ENCODE measurements at places on chromosomes 3 and 15.

- no peak for DNase-seq
Observed at GRCh38 chr15:69075440-69075839, 60.9 kb downstream of the NOX5 start.

GRCh38 chr3:18247139-18247695 is 177.9 kb downstream of the SATB1 start:
- no peak for DNase-seq

DNA sequence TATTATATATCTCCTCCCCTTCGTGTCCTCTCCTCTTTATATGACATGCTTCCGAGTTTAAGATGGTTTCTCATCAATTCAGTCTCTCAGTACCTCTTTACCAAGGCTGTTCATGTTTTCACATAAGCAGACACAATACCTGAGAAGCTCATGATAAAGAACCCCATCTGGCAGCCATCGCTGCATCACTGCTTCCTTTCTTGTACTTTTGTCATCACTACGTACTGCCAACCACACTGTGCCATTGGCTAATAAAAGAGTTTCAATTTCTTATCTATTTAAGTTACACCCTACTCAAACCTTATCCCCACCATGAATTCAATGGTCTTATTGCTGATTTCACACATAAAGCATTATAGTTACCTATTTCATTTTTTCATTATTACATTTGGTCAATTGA is 484.7 kb upstream of the CNTN4 start:
- DNase-seq: no peak

DNA sequence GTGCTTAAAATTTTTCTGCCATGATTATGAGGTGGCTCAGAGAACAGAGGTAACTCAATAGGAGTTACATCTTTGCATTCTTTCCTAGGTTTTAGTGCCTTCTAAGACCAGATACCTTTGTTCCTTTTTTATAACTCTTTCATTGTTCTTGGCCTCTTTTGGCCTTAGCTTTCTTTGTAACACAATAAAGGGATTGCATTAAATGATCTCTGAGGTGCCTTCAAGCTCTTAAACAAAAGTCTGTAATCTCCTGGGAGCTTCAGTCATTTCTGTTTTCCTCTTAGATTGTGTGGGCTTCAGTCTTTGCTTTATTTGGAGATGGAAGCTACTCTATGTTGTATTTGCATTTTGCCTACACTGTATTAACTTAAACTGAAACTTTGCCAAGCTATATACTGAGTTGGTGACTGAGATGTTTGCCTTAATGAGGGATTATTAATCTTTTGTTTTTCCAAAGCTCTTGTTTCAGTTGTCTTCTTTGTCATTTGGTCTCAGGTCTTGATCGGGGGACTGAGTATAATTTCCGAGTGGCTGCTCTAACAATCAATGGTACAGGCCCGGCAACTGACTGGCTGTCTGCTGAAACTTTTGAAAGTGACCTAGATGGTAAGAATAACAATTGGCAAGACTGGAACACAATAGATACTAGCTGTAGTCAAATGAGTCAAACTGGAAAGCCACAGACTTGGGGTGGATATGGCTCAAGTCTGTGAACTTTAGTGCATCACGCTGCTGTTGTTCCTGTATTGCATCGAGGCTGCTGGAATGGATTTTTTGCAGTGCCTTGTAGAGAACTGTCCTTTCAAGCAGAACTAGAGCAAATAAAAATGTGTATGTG is 110.3 kb downstream of the HCN4 start:
- no peak for DNase-seq

- no peak for DNase-seq
Observed at GRCh38 chr3:71029770-71030169, 553.8 kb downstream of the FOXP1 start.

DNA sequence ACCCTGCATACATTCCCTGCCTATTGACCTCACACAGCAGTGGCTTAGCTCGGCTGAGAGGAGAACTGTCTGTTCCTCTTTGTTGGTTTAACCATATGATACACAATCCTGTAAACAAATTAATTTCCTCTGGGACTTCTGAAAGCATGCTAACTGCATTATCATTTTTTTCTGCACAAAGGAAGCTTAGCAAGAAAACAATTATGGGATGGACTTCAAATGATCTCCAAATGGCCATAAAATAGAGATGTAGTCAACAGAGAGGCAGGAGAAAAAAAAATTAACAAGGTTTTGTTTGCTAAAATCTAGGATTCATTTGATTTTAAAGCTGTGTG is 14.4 kb upstream of the TMC3 start:
- no peak for DNase-seq

DNA sequence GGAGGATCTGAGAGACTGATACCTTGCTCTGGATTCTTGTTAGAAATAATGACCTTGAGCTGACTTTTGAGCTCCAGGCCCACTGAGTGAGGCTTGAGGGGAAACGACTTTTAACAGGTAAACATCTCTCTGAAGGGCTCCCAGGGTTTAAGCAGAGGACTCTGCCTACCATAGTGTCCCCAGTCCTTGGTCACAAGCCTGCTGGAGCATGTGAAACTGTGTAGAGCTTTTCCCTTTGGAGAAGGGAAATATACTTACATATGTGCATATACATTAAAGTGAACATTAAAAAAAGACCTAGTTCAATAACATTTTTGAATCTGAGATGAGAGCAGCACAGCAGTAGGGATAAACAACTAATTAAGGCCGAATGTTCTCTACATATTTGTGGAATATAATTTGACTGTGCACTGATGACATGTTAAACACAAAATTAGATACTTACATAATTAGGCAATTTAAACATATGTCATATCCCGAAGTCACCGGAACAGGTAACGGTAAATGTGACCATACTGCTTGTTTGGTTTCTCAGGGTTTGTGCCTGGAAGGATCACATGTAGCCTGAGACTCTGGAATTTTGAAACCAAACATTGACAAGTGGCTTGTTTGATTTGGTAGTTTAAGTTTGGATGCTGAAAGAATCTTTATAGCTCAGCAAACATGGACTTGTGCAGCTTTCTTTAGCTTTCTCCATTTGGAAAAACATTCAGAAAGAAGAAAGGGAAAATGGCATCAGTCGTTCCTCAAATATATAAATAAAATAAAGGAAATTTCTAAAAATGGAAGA is 266.1 kb upstream of the C2CD4B start:
- DNase-seq: no peak

DNA sequence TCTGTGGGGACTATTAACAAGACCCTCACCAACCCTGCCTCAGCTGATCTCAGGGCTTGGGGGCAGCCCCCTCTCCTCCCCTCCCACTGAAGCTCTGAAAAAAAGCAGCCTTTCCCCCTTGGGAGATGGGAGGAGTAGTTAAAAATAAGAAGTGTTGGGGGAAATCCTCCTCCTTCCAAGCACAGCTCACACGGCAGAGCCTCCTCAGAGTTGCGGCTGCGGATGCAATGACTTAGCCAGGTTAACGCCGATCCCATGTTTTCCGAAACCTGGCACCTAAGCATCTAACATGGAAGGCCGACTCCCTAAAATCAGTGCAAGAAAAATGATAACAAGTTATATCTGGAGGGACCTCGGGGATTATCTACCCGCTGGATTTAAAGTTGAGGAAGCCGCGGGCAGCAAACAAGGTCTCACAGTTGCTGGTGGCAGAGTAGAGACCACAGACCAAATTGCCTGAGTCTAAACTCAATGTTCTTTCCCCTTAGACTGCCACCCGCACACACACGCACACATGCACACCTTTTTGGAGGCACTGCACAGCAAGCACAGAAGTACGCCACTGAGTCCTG is 1.1 kb upstream of the TPM1 start:
- DNase-seq: no peak

DNA sequence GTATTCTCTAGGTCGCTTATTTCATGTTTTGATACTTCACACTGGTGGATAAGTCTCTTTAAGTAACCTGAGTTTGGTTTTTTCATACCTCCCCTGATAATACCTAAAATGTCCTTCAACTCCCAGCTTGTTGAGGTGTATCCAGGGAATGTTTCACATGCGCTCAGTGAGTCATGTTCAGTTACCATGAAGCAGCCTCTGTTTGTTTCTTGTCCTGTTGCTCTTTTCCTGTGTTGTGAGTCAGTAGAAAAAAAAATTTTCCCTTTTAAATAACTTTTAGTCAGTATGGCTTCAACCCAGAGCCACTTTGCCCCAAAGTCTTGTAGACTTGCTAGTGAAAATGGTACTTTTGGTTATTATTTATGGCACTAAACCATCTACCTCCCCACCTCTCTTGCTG is 278.4 kb upstream of the ZPLD1 start:
- no peak for DNase-seq

GRCh38 chr3:64608741-64609140 is 79.1 kb downstream of the ADAMTS9 start:
- no peak for DNase-seq

DNA sequence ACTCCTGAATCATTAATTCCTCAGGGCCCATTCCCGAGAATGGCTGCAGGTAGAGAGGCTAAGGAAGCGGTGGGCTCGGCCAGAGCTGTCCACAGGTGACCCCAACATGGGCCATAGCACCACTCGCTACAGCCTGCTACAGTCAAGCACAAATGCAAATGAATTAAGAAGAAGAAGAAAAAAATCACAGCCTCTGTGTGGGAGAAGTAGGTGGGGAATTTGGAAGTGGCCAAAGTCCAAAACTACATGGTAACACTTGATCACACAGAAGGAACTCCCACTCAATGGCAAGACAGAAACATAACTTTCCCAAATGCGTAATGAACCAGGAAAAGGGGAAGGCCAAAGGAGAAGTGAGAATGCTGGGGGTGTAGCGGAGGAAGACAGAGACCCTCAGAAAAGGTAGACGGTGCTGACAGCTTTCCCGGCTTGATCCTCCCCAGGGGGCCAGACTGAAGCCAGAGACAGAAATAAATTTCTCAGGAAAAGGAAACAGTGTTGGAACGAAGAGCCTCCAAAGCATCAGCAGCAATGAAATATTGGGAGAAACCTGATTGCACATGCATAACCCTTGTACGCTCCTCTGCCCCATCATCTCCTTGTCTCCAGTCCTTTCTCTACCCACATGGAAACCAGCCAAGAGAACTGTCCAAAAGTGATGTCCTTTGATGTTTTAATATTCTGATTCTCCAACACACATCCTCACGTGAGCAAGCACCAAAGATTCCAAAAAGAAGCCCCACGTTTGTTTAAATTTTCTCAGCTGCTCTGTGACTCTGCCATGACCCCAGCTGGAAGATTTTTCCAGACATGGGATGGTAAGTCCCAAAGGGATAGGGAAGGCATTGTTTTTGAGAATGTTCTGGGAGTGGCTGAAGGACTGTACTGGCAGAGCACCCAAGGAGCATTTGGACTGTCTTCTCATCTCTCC is 107.6 kb downstream of the OXNAD1 start:
- DNase-seq: no peak

- no peak for DNase-seq
Observed at GRCh38 chr3:99678023-99678422, 39.6 kb downstream of the COL8A1 start.

- no peak for DNase-seq
Observed at GRCh38 chr3:8077126-8077525, 424.5 kb upstream of the LMCD1 start.
